SJSA1 (cell line): ENCODE measurements at places on chromosomes 6 and 20. TPM values are rescaled to one million over a fixed set of nuclear protein-coding genes. Genes with fewer than 3 reads are reported as not detected.

DNA sequence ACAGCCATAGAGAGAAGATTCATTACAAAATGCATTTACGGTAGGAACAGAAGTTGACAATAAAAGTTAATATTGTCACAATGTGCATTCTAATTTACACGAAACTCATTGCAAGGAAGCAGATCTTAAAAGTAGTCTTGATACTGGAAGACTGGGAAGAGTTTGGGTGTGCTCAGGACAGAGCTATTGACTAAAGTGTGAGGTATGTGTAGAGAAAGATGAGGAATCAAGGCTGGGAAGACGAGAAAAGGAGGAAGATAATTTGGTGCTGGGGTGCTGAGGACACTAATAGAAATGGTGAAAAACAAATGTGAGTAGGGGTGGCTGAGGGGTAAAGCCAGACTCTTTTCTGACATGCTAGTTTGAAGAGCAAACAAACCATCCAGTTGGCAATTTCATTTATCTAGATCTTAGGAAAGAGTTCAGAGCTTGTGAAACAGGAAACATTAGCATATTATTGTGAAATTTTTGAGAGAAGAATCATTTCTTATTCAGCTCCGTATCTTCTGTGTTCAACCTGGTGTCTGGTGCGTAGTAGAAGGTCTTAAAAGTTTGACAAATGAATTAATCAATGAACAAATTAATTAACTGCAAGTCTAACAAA is 72.7 kb downstream of the ELOVL4 start:
- no peak overlapping the region for H3K4me3 ChIP-seq
- H3K36me3 ChIP-seq: no peaks in the 10 kb centered on the region
- no peaks in the 10 kb centered on the region for H3K4me1 ChIP-seq
- H3K27me3 ChIP-seq: peaks cover 12% of the 10 kb centered on the region; the same call in 1 of the 2 replicates
- no peak overlapping the region for H3K27ac ChIP-seq
- DNase-seq: no peak

DNA sequence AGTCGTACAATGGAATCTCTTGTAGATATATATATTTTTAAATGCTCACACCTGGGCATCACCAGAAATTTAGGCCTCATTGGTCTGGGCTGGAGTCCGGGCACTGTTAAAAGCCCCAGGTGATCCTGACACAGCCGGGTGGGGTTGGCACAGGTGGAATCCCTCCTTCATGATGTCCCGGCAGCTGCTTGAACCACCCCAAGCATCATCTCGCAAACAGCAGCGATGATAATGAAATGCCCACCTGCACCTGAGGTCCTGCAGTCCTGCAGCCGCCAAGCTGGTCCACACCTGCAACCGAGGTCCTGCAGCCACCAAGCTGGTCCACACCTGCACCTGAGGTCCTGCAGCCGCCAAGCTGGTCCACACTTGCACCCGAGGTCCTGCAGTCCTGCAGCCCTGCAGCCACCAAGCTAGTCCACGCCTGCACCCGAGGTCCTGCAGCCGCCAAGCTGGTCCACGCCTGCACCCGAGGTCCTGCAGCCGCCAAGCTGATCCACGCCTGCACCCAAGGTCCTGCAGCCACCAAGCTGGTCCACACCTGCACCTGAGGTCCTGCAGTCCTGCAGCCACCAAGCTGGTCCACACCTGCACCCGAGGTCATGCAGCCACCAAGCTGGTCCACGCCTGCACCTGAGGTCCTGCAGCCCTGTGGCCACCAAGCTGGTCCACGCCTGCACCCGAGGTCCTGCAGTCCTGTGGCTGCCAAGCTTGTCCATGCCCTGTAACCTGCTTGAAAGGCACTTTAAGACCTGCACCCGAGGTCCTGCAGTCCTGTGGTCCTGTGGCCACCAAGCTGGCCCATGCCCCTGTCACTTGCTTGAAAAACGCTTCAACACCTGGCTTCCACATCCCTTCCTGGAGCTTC is 261.2 kb downstream of the DLL1 start:
- no peak overlapping the region for H3K4me3 ChIP-seq
- H3K36me3 ChIP-seq: no peaks in the 10 kb centered on the region
- H3K27ac ChIP-seq: no peak overlapping the region
- no peak for DNase-seq
- no peaks in the 10 kb centered on the region for H3K4me1 ChIP-seq

DNA sequence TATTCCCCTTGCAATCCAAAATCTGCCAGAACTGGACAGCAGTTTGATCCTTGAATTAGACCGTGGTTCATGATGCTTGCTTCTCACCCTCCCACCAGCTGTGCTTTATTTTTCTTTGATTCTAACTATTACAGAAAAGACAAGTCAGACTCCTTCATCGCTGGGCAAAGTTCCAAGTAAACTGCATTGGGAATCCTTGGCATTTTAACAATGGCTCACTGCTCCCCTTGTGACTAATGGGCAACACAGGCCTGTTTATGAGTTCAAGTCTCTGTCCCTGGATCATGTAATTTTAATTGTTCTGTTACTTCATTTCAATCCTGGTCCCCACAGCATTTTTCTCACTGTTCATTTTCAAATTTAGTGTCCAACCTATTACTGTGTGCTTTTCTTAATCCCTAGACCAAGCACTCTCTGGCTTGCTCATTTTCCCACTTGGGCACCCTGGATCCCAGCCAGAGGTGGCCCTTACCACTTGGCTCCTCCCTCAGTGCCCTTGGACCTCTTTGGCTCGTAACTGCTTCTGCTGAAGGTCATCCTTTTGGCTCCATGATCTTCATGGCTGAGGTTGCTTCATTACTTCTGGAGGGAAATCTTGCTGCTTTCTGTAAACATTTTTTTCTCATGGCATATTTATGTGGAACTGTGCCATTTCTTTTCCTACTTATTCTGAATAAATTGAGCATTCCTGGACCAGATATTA is 32.8 kb downstream of the PSMB9 start:
- H3K4me1 ChIP-seq: no peaks in the 10 kb centered on the region
- H3K36me3 ChIP-seq: no peaks in the 10 kb centered on the region
- no peak overlapping the region for H3K4me3 ChIP-seq
- H3K27me3 ChIP-seq: peaks cover 9% of the 10 kb centered on the region
- DNase-seq: peak; percentile 49

DNA sequence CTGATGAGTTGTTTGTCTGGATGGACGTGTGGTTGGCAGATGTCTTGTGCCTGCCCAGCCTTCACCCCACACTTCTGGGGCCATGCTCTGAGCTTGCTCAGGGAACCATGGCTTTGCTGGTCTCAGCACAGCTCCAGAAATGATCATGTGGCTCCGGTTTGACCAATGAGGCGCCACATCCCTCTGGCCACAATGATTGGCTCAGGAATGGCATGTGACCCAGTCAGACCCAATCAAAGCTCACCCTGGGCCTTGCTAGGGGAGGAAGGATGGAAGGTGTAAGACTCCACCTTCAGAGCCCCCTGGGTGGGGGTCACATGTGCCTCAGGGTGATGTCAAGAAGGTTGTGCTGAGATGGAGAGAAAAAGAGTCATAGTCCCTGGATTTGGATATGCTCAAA is 281.6 kb upstream of the SULF2 start:
- no peak overlapping the region for H3K27ac ChIP-seq
- H3K4me3 ChIP-seq: no peak overlapping the region
- no peak for DNase-seq
- peaks cover 14% of the 10 kb centered on the region for H3K4me1 ChIP-seq
- no peaks in the 10 kb centered on the region for H3K36me3 ChIP-seq
- H3K27me3 ChIP-seq: no peaks in the 10 kb centered on the region

GRCh38 chr20:50129662-50130355 is 16.9 kb upstream of the UBE2V1 start:
- H3K4me3 ChIP-seq: no peak overlapping the region
- H3K36me3 ChIP-seq: peaks cover 91% of the 10 kb centered on the region
- no peak for DNase-seq
- H3K27ac ChIP-seq: no peak overlapping the region
- peaks cover 13% of the 10 kb centered on the region for H3K4me1 ChIP-seq
- no peaks in the 10 kb centered on the region for H3K27me3 ChIP-seq

GRCh38 chr20:14853079-14853478 is 515.7 kb upstream of the FLRT3 start:
- H3K4me1 ChIP-seq: no peaks in the 10 kb centered on the region
- H3K4me3 ChIP-seq: no peak overlapping the region
- no peaks in the 10 kb centered on the region for H3K27me3 ChIP-seq
- no peaks in the 10 kb centered on the region for H3K36me3 ChIP-seq

DNA sequence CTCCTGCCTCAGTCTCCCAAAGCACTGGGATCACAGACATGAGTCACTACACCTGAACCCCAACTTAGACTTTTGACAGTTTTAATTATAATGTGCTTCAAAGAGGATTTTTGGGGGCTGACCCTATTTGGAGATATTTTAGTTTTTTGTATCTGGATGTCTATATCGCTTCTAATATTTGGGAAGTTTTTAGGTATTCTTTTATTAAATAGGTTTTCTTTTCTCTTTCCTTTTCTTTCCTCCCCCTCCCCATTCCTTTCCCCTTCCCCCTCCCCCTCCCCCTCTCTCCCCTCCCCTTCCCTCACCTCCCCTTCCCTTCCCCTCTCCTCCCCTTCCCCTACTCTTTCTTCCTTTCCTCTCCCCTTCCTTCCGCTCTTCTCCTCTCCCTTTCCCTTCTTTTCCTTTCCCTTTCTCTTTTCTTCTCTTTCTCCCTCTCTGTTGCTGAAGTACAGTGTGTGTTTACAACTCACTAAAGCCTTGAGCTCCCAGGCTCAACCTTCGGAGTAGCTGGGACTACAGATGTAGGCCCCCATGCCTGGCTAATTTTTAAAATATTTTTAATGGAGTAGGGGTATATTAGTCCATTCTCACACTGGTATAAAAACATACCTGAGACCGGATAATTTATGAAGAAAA is 24.4 kb upstream of the NKX2-4 start:
- H3K27ac ChIP-seq: no peak overlapping the region
- H3K4me3 ChIP-seq: no peak overlapping the region

DNA sequence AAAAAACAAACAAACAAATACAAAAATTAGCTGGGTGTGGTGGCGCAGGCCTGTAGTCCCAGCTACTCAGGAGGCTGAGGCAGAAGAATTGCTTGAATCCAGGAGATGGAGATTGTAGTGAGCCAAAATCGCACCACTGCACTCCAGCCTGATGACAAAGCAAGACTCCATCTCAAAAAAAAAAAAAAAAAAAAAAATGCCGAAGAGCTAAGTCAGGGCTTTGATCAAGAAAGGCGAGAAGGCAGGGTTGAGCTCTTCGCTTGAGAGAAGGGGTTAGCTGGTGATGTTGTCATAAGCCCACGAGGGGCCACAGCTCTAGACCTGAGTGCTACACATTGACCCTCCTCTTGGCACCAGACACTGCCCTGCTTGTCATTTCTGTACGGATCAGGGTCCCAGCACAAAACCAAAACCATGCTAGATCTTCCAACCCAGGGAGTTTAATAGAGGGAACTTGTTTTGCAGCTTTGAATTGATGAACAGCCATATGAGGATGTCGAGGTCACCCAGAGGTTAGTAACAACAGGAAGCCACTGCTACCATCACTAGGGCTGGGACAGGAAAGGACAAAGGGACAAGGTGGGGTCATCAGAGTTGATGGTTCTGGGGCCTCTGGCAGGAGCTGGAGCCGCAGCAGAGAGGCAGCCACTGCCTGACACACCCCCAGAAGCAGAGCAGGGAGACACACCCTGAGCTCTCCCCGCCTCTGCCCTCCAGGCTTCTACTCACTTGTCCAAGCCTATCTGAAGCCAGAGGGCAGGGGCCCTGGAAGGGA is 122.7 kb downstream of the SNX5 start:
- H3K4me3 ChIP-seq: no peak overlapping the region
- no peaks in the 10 kb centered on the region for H3K27me3 ChIP-seq
- peak overlapping the region; percentile 10; the same call in 1 of the 2 replicates for H3K27ac ChIP-seq
- no peak for DNase-seq
- no peaks in the 10 kb centered on the region; the same call in 1 of the 2 replicates for H3K36me3 ChIP-seq
- H3K4me1 ChIP-seq: peaks cover 80% of the 10 kb centered on the region

DNA sequence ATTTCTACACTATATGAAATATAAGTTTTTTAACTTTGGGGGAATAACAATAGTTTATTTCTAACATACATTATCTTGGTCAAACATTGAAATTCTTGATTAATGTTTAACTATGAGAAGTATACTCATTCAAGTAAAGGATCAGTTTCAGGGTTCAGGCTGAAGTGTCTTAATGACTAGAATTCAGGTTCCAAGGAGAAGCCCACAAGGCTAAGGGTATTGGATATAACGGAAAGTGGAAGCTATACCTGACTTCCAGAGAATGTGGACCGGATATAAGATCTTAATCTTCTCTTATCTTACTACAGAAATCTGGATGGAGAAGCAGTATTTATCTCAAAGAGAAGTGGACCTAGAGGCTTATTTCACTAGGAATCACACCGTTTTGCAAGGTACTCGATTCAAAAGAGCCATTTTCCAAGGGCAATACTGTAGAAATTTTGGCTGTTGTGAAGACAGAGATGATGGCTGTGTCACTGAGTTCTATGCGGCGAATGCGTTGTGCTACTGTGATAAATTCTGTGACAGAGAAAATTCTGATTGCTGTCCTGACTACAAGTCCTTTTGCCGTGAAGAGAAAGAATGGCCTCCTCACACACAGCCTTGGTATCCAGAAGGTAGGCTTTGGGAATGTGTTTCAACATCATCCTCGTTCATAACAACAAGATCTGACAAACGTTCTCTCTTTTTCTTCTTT is at the start of gene TINAG:
Gene TINAG, plus strand, starts transcription at position 153 of the 697 bp plus-strand sequence. Its CDS starts 110 bp downstream, at position 263.
- H3K4me1 ChIP-seq: no peaks in the 10 kb centered on the region
- H3K4me3 ChIP-seq: no peak within 1 kb of the TSS
- no peak for DNase-seq
- no peaks in the 10 kb centered on the region for H3K36me3 ChIP-seq
- no peaks in the 10 kb centered on the region; the same call in 1 of the 2 replicates for H3K27me3 ChIP-seq

- no peak overlapping the region for H3K4me3 ChIP-seq
- peak; percentile 38 for DNase-seq
- H3K27me3 ChIP-seq: no peaks in the 10 kb centered on the region
- peaks cover 10% of the 10 kb centered on the region for H3K4me1 ChIP-seq
- H3K36me3 ChIP-seq: peaks cover 8% of the 10 kb centered on the region
- H3K27ac ChIP-seq: no peak overlapping the region
Observed at GRCh38 chr20:46715292-46715756, 5.9 kb downstream of the SLC2A10 start.

DNA sequence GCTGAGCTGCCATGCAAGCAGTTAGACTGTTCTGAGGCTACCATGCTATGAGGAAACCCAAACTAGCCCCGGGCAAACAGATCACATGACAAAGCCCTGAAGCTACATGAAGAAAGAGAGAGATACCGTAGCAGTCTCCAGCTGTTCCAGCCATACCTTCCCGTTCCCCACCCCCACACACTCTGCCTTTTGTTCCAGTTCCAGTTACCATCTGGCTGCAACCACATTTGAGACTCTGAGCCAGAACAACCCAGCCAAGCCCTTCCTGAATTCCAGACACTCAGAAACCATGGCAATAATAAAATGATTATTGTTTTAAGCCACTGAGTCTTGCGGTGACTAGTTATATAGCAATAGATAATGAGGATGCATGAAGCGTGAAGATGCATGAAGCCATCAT is 28.3 kb downstream of the RIN2 start:
- peak overlapping the region; percentile 9; the same call in 1 of the 2 replicates for H3K27ac ChIP-seq
- H3K4me3 ChIP-seq: no peak overlapping the region
- H3K36me3 ChIP-seq: no peaks in the 10 kb centered on the region
- no peaks in the 10 kb centered on the region for H3K27me3 ChIP-seq

The TAAR1 gene
- total RNA-seq: not detected in 2 replicates

The ATF6B gene
- total RNA-seq: 22.8 and 44.0 TPM in 2 replicates

The KCNK16 gene
- not detected in 2 replicates for total RNA-seq

The SLC52A3 gene
- not detected in 2 replicates for total RNA-seq

The ALDH5A1 gene
- 0.66 and 0.78 TPM in 2 replicates for total RNA-seq

The ID4 gene
- 13.6 and 19.6 TPM in 2 replicates for total RNA-seq

The MLN gene
- total RNA-seq: not detected in 2 replicates

The HLA-DQB1 gene
- not detected in 2 replicates for total RNA-seq

The PCMTD2 gene
- 6.0 and 12.4 TPM in 2 replicates for total RNA-seq
